NCI-H1417 treated with DMSO at 0.1 percent for 48 hours (cell line): ENCODE measurements at places on chromosomes 7 and 10.

DNA sequence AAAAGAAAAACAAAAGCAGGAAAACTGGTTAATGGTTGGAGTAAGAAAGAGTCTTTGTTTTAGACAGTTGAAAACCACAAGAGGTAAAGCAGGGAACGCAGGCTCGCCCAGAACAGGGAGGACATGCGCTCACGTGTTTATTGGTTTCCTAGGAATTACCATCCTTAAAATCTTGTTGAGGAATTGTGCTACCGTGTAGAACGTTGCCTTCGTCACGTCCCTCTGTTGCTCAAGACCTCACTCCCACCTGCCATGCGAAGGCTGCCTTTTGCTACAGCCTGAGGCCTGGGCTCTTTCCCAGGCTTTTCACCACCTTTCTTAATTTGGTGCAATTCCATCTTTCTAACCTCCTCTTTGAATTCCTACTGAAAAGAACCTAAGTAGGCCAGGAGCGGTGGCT lies 61.6 kb upstream of the CAMK1D start:
- DNase-seq: no peak

DNA sequence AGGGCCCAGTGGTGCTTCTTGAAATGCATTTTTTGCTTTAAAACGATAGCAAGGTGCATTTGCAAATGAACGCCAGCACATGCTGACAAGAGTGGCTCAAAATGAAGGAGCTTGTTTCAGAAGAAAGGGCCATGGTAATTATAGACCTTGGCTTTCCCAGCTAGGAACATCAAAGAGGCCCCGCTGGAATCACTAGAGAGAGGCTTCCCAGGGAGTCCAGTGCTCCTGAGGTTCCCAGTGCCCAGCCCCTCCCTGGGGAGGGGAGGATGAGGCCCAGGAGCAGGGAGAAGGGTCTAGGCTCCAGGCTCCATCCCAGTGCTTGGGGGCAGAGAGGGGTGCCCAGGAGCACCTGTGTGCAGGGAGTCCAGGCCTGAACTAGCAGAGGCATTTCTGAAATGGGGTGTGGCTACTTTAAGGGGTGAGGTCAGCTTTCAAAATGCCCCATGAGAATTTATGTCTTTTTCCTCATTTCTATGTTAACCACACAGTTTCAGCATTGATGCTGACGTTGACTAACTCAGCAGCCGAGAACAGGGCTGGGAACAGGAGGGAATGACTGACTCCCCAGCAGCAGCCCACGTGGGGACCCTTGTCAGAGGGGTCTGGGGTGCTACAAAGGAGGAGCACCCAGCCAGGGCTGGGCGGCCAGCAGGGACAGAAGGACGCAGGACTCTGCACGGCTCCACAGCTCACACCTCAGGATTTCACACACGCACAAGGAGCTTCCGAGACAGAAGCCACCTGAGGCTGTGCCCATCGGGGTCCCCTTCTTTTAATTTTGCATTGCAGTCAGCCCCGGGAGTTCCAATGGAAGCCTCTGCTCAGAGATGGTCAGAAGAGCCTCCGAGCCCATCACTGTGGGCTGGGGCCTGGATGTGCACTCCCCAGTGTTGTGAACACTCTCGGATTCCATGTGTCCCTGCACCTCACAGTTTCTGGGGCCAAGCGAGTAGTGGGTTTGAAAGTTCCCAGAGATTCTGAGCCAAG lies 570.2 kb downstream of the PTPRN2 start:
- DNase-seq: peak; percentile 64

DNA sequence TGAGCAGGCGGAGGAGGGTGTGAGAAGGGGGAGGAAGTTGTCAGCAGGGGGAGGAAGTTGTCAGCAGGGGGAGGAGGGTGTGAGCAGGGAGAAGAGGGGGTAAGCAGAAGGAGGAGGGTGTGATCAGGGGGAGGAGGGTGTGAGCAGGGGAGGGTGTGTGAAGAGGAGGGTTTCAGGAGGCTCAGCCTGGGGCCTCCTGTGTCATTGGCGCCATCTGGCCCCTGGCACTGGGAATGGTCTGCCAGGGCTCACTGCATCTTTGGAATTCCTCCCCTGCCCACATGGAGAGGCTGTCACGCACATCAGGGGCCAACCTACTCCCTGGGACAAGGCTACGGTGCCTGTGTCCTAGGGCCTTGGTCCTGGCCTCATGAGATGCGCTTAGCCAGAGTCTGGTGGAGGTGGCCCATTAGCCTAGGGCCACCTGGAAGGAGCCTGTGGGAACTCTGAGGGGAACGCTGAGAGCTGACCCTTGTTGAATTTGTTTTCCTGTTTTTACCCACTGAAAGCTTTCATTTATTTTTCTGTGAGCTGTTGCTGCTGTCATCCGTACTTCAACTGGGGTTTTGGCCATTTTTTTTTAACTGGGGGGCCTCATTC lies 18.0 kb downstream of the CAMK2B start:
- DNase-seq: no peak

DNA sequence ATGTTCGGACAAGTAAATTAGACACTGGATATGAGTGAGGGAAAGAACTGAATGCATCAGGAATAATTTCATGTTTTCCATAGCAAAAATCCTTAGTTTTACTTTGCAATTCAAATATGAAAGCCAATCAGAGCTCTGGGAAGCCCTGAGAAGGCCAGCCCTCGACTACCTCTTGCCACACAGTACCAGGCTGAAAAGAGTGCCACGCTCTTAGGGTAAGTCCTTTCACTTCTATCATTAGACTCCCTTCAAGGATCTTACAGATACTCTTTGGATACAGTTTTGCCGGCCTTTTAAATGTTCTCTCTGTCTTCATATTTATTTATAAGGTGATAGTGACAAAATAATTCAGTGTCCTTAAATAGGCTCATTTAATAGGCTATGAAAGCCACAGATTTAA lies 1.9 kb downstream of the COBL start:
- no peak for DNase-seq

DNA sequence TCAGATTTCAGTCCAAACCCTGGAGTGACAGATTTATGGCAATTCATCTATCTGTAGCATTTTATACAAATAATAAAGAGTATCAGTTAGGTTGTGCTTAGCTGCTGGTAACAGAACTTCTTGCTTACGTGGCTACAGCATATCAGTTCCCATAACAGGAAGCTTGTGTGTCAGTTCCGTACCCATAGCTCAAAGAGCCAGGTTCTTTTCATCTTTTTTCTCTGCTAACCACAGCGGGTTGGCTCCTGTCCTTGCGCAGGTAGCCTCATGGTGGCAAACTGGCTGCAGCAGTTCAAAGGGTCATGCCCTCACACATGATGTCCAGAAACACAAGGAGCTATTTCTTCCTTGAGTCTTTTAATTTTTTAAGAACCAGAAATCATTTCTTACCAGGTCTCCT lies 1041.8 kb downstream of the GATA3 start:
- no peak for DNase-seq

DNA sequence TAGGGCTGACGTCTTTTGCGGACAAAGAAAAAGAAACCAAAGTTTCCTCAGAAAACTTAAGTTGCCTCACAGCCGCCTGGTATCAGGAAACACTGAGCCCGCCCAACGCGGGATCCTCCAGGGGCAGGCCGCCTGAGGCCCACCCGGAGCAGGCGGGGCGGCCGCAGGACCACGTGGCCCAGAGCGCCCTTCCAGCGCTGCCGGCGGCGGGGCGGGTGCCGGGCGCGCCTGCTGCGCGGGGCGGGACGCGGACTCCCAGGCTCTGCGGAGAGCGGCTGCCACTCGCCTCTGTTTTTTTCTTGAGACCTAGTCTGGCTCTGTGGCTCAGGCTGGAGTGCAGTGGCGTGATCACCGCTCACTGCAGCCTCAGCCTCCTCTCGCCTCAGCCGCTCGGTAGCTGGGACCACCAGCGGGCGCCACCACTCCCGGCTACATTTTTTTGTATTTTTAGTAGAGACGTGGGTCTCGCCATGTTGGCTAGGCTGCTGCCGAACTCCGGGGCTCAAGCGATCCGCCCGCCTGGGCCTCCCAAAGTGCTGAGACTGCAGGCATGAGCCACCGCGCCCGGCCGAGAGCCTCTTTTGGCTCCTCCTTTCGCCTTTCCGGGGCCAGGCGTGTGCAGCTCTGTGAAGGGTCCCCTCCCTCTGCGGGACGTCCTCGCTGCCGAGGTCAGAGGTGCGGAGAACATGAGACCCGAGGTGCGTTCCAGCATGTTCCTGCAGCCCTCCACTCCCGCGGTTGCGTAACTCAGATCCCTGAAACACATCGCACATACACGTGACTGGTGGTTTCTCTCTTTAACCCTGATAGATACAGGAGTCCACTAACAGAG lies 11.6 kb upstream of the HNRNPF start:
- DNase-seq: no peak

- DNase-seq: no peak
These were observed 35.8 kb downstream of the UNC5B start for GRCh38 chr10:71248210-71248609.

- no peak for DNase-seq
These were observed 26.7 kb downstream of the GBX1 start for GRCh38 chr7:151140826-151141225.

DNA sequence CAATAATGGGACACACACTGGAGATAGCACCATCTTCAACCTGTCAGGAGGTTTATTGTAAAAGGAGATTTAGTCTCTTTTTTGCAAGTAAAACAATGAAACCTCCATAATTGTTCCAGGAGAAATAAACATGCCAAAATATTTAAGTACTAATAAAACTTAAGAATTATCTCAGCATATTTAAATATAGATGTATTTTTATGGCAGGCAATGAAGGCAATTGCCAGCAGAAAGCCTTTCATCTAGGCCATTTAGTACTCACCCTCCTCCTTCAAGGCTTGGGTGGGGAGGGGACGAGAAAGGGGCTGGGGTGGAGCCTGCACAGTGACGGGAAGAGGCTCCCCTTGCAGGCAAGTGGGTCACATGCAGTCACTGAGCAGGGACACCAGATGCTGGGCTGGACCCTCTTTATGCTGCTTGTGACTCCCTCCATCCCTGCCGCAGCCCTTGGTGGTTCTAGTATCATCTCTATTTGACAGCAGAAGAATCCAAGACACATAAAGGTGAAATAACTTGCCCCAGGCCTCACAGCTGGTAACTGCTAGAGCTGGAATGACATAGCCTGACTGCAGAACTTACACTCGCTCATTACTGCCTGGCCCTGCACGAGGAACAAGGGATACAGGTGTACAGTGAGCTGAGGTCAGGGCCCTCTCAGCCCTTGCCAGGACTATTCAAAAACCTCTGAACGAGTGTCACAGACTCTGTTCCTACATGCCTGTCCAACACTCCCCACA lies 449.5 kb upstream of the ZMIZ1 start:
- DNase-seq: no peak

GRCh38 chr7:139623518-139623917 lies 100.0 kb downstream of the CLEC2L start:
- DNase-seq: no peak

GRCh38 chr10:32408690-32409089 lies 37.2 kb upstream of the CCDC7 start:
- DNase-seq: no peak

GRCh38 chr10:3208481-3209406 lies 36.2 kb upstream of the PITRM1 start:
- DNase-seq: no peak

DNA sequence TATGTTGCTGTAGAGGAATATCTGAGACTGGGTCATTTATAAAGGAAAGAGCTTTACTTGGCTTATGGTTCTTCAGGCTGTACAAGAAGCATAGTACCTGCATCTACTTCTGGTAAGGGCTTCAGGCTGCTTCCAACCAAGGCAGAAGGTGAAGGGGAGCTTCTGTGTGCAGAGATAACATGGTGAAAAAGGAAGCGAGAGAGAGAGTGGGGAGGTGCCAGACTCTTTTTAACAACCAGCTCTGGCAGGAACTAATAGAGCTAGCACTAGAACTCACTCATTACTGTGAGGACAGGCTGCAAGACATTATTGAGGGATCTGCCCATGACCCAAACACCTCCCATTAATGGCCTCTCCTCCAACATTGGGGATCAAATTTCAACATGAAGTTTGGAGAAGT lies 94.5 kb downstream of the KIF20B start:
- DNase-seq: no peak

- DNase-seq: no peak
These were observed 10.9 kb upstream of the NKX6-2 start for GRCh38 chr10:132796846-132797245.

- DNase-seq: no peak
These were observed 102.1 kb downstream of the RTKN2 start for GRCh38 chr10:62166331-62167131.

- DNase-seq: no peak
These were observed 387.1 kb downstream of the IPMK start for GRCh38 chr10:57880446-57881227.

DNA sequence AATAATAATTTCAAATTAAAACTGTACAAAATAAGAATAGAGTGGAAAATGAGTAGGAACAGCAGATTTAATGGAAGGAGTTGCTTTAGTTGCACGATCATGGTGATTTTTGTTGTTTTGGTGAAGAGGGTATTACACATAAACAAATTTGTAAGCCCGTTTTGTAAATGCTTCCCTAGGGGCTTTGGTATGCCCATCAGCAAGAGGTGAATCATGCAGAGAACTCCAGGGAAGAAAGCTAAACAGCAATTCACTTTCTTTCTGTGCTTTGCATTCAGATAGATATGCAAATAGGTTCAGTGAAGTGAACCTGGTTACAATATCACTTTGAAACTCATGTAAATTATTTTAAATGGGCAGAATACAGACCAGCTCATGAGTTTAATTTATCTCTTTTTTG lies 422.2 kb upstream of the MTPN start:
- DNase-seq: no peak

DNA sequence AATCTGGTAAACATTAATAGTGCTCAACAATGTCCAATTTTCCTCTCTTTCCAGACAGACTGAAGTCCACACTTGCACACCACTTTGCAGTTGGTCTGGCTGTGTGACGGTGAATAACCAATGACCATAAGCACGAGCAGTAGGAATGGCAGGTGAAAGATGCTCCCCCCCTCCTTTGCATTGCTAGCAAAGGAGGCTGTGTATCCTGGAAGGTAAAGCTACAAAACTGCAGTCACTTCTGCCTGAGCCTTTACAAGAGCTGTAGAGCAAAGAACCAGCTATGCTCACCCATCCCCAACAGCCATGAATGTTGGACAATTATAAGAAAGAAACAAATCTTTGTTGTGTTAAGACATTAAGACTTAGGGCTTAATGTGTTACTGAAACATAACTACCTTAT lies 178.0 kb downstream of the IPMK start:
- DNase-seq: no peak
